AG09319 (cell line): ENCODE measurements at places on chromosomes 11 and 22.

DNA sequence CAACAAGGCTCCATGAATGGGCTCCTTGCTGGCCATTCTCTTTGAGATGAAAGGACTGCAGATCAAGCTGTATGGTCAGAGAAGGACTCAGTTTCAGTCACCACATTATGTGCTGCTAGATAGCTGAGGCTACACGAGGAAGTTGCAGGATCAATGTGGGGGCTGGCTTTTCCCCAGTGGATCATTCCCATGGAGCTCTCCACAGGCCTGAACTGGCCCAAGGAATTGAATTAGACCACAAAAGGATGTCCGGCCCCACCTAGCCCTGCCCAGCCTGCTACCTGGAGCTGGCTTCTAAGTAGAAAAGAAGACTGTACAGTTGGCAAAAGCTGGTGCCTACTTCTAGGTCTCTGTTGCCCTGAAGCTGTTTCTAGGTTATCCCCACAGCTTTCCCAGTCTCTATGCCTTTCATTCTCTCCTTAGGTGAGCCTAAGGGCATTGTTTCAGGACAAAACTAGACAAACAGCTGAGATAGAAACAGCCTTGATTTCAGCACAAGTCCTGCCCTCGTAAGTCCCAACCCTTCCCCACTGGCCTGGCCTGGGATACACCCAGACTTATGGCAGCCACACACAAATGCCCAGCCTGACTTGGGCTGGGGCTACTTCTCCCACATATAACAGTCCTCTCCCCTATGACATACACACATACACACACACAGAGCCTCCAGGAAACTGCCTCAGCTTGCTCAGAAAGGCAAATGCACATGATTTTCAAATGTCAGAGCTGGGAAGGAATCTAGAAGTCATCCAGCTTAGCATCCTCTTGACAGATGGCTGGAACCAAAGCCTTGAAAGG is 129.1 kb upstream of the NCAM1 start:
- no peak for DNase-seq

- no peak for DNase-seq
Observed at GRCh38 chr11:112400476-112401014, 139.9 kb upstream of the PLET1 start.

- no peak for DNase-seq
Observed at GRCh38 chr11:115891581-115891980, 387.4 kb upstream of the CADM1 start.

- no peak for DNase-seq
Observed at GRCh38 chr11:86228269-86229038, 16.1 kb upstream of the EED start.

GRCh38 chr11:25876456-25876965 is 455.4 kb upstream of the ANO3 start:
- no peak for DNase-seq

DNA sequence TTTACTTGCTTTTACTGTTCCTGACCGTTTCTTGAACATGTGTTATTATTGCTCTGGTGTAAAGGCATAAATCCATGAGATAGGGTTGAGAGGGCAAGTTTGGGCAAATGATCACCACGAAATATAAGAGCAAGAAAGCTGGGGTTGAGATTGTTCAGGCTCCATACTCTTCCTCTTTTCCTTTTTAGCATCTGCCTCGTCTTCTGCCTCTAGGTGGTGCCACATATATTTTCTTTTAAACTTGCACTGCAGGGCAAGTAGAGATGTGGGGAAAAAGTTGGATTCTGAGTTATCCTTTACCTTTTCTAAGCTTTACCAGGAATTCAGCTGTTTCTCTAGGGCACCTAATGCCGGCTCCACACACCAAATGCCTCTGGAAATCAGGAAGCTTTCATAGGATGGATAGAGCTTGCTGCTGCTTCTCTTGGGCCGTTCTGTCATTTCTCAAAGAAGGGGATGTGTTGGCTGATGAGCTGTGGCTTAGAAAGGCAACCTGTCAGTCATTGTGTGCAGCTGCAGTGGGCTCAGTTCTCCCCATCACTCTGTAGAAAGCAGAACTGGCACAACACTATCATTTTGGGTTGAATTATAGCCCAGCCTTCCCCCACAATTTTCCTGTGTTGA is 98.2 kb downstream of the LDLRAD3 start:
- no peak for DNase-seq

DNA sequence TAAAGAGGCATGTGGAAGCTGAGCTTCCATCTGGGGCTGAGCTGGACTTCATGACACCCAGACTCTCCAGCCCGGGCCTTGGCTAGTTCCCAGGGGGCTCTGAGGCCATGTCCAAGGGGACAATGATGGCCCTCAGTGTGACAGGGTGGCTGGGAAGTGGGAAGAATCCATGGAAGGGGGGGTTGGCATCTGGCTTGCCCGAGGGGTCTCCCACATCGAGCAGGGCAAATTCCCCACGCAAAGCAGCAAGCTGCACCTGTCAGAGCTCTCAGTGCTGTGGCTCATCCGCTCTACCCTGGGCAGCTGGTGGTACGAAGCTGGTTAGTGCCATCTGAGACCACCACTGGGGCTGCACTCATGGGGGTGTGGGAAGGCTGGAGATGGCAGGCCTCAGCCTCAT is 9.4 kb upstream of the AP1B1 start:
- DNase-seq, result no peak

- DNase-seq, result no peak
Observed at GRCh38 chr11:17554487-17554886, 7.4 kb downstream of the OTOG start.

GRCh38 chr11:114081641-114082414 is 22.3 kb downstream of the ZBTB16 start:
- no peak for DNase-seq

GRCh38 chr11:13294771-13295579 is 17.4 kb downstream of the BMAL1 start:
- DNase-seq, result no peak

GRCh38 chr22:47166033-47166404 is 403.6 kb downstream of the TBC1D22A start:
- no peak for DNase-seq
